ENCODE measurements at places on chromosomes 16 and 17. TPM values are rescaled to one million over a fixed set of nuclear protein-coding genes. Genes with fewer than 3 reads are reported as not detected.

BAIAP3 gene
- 0.59 TPM for total RNA-seq

MGAT5B gene
- 1.5 TPM for total RNA-seq

ATP2C2 gene
- total RNA-seq: 0.88 TPM

CPHXL2 gene
- not detected for total RNA-seq

NUBP2 gene
- total RNA-seq: 54.6 TPM

- H3K27me3 ChIP-seq: no peaks in the 10 kb centered on the region
- no peak for DNase-seq
- no peaks in the 10 kb centered on the region for H3K4me1 ChIP-seq
- H3K27ac ChIP-seq: no peak overlapping the region
These were observed 16.7 kb downstream of the SLC26A11 start for GRCh38 chr17:80236911-80237310.

DNA sequence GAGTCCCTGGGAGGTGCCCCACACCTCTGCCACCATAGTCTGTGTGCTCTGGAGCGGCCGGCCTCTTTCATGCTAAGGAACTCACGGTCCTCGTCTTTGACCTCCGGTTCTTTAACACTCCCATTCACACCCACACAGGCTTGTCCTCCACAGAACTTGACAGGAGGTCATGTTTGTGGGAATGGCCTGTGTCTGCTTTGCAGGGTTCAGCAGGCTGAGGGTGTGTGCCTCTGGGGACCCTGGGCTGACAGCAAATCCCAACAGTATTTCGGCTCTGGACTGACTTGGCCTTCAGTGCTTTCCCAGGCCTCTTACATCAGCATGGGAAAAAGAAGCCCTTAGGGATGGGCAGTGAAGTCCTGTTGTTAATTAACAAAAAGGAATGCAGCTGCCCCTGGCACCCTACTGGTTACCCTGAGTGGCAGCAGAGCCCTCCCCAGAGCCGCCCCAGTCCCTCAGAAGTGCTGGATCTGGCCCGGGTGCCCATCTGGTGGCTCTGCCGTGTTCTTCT lies 35.4 kb upstream of the ADORA2B start:
- H3K27me3 ChIP-seq: no peaks in the 10 kb centered on the region
- no peaks in the 10 kb centered on the region for H3K4me1 ChIP-seq
- H3K27ac ChIP-seq: no peak overlapping the region
- DNase-seq: no peak

GRCh38 chr16:66121466-66121865 lies 245.0 kb upstream of the CDH5 start:
- H3K27ac ChIP-seq: no peak overlapping the region
- no peaks in the 10 kb centered on the region for H3K27me3 ChIP-seq
- no peak overlapping the region for H3K4me3 ChIP-seq
- H3K4me1 ChIP-seq: no peaks in the 10 kb centered on the region
- H3K36me3 ChIP-seq: no peaks in the 10 kb centered on the region

- peak overlapping the region; percentile 47 for H3K27ac ChIP-seq
- peak; percentile 40 for DNase-seq
- H3K36me3 ChIP-seq: no peaks in the 10 kb centered on the region
- peaks cover 4% of the 10 kb centered on the region for H3K4me1 ChIP-seq
- no peak overlapping the region for H3K4me3 ChIP-seq
- H3K27me3 ChIP-seq: no peaks in the 10 kb centered on the region
These were observed 33.4 kb upstream of the TMEM92 start for GRCh38 chr17:50240851-50241250.

- H3K36me3 ChIP-seq: no peaks in the 10 kb centered on the region
- H3K27ac ChIP-seq: no peak overlapping the region
- no peaks in the 10 kb centered on the region for H3K27me3 ChIP-seq
- DNase-seq: peak; percentile 55
These were observed 19.7 kb downstream of the MEAK7 start for GRCh38 chr16:84484579-84485254.

- H3K27me3 ChIP-seq: no peaks in the 10 kb centered on the region
- H3K4me1 ChIP-seq: peaks cover 16% of the 10 kb centered on the region
- peak; percentile 81 for DNase-seq
- H3K36me3 ChIP-seq: no peaks in the 10 kb centered on the region
- H3K4me3 ChIP-seq: no peak overlapping the region
These were observed 9.9 kb downstream of the CYGB start for GRCh38 chr17:76527430-76528111.

- H3K4me3 ChIP-seq: no peak overlapping the region
- H3K4me1 ChIP-seq: peaks cover 31% of the 10 kb centered on the region
- no peaks in the 10 kb centered on the region for H3K36me3 ChIP-seq
These were observed 184.9 kb downstream of the SEC14L1 start for GRCh38 chr17:77325577-77326075.

- DNase-seq: no peak
- H3K36me3 ChIP-seq: no peaks in the 10 kb centered on the region
- peak overlapping the region; percentile 80 for H3K27ac ChIP-seq
- H3K27me3 ChIP-seq: no peaks in the 10 kb centered on the region
These were observed 10.0 kb downstream of the LDHD start for GRCh38 chr16:75106351-75107274.

GRCh38 chr17:51703361-51704341 lies 443.3 kb downstream of the UTP18 start:
- H3K27ac ChIP-seq: no peak overlapping the region
- H3K27me3 ChIP-seq: no peaks in the 10 kb centered on the region
- no peak overlapping the region for H3K4me3 ChIP-seq
- no peaks in the 10 kb centered on the region for H3K4me1 ChIP-seq
- DNase-seq: peak; percentile 34

DNA sequence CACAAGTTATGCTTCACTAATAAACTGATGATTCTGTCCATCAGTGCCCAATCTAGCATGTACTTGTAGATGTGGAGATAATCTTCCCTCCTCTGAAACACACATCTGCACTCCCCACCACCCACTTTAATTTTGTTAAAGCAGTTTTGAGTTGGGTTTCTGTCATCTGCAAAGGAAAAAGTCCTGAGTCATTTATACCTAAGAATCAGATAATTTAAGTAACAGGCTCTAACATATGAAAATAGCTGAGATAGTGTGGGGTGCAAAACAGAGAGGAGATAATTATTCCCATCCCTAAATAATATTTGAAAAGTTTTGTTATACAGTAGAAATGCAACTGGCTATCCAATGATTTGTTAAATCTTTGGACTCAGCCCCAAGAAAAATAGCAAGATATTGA lies 67.7 kb upstream of the ALOX12 start:
- no peak overlapping the region for H3K27ac ChIP-seq
- H3K4me3 ChIP-seq: no peak overlapping the region
- H3K36me3 ChIP-seq: no peaks in the 10 kb centered on the region
- H3K4me1 ChIP-seq: no peaks in the 10 kb centered on the region

- no peaks in the 10 kb centered on the region for H3K27me3 ChIP-seq
- no peak overlapping the region for H3K27ac ChIP-seq
- no peak for DNase-seq
- H3K4me3 ChIP-seq: no peak overlapping the region
These were observed 76.8 kb downstream of the ABCA8 start for GRCh38 chr17:68878226-68878885.

- no peak overlapping the region for H3K27ac ChIP-seq
- H3K36me3 ChIP-seq: no peaks in the 10 kb centered on the region
- H3K27me3 ChIP-seq: no peaks in the 10 kb centered on the region
- DNase-seq: no peak
These were observed 14.6 kb downstream of the FCSK start for GRCh38 chr16:70468776-70469525.

- no peak overlapping the region for H3K27ac ChIP-seq
- no peaks in the 10 kb centered on the region for H3K36me3 ChIP-seq
- H3K4me1 ChIP-seq: no peaks in the 10 kb centered on the region
- no peak overlapping the region for H3K4me3 ChIP-seq
These were observed 221.2 kb upstream of the PSMD7 start for GRCh38 chr16:74075393-74075792.

- H3K4me3 ChIP-seq: no peak overlapping the region
- no peaks in the 10 kb centered on the region for H3K36me3 ChIP-seq
- H3K27me3 ChIP-seq: no peaks in the 10 kb centered on the region
- no peaks in the 10 kb centered on the region for H3K4me1 ChIP-seq
- peak; percentile 59 for DNase-seq
- peak overlapping the region; percentile 68 for H3K27ac ChIP-seq
These were observed 51.5 kb downstream of the NTN1 start for GRCh38 chr17:9072696-9073339.

GRCh38 chr16:86919578-86920305 lies 341.4 kb downstream of the FOXL1 start:
- no peaks in the 10 kb centered on the region for H3K27me3 ChIP-seq
- no peak for DNase-seq
- no peaks in the 10 kb centered on the region for H3K4me1 ChIP-seq
- no peak overlapping the region for H3K27ac ChIP-seq
- H3K4me3 ChIP-seq: no peak overlapping the region
- no peaks in the 10 kb centered on the region for H3K36me3 ChIP-seq

DNA sequence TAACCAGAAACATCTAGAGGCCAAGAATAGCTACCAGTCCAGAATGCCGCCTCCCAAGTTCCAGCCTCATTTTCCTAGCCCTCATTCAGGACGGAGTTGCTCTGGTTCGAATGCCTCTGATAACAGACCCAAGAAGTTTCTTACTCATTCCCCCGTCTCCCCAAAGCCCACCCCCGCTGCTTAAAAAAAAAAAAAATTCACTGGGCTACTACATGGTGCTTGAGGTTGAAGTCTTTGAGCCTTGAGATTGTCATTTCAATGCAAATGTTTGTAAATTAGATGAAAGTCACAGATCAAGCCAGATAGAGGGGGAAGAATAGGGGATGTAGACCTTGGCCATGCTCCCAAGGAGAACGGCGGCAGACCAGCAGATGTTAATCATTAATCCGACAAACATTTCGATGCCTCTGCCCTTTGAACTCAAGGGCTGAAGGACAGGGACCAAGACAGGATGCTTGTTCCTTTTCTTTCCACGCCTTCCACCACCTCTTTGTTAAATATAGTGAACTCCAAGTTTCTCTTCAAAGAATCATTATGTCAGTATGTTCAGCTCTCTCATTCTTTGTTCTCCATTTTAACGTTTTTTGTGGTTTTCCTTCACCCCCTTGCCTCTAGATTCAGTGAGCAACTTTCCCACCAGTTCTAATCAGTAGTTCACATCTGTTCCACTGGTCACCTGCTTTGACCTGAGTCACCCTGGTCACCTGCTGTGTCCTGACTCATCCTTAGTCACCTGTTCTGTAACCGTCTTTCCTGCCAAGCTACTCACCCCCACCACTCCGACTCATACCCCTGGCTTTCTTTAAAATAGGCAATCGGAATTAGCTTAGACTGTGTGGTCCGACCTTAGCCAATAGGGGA lies 190.3 kb downstream of the CPPED1 start:
- H3K36me3 ChIP-seq: no peaks in the 10 kb centered on the region

DNA sequence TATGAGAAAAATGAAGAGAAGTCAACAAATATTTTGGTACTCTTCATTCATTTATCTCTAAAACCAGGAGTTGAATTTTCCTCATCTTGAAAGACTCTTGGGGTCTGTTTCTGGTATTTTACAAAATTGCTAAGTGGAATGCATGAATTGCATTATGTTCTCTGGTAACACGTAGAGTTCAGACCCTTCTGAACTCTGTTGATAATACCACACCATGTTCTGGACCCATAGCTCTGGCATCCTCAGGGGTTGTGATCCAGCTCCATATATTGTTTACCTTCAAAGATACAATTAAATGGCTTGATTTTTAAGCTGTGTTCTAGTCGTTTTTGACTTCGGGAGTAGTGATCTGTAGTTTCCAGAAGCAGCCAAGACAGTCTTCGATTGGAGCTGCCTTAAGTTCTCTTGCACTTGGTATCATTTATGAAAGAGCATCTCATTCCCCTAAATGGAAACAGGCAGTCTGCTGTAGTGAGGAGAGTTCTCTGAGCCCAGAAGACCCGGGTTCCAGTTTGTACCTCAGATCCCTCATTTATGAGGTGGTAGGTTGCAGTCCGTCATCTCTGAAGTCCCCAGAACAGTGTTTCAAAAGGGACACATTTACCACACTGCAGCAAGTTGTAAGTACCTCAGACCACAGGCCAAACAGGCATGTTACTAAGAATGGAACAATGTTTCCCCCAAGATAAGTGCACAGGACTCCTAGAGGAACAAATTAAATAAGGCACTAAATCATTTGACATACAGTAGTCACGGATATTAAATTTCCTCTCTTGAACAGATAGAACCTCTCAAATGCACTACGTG lies 9.6 kb downstream of the PSMD7 start:
- H3K4me1 ChIP-seq: no peaks in the 10 kb centered on the region
- no peak overlapping the region for H3K27ac ChIP-seq
- DNase-seq: no peak
- H3K36me3 ChIP-seq: no peaks in the 10 kb centered on the region
